ENCODE measurements at places on chromosomes 16 and 17. TPM values are rescaled to one million over a fixed set of nuclear protein-coding genes. Genes with fewer than 3 reads are reported as not detected.

GAS2L2 gene
- total RNA-seq = not detected

GRCh38 chr16:47861999-47862398 is 293.8 kb downstream of the ABCC12 start:
- no peak for DNase-seq

- no peak for DNase-seq
These were observed 66.9 kb upstream of the N4BP1 start for GRCh38 chr16:48676836-48677235.

- DNase-seq = no peak
These were observed 90.5 kb upstream of the HSBP1 start for GRCh38 chr16:83717308-83717707.

RCVRN gene
- total RNA-seq = not detected

GRCh38 chr17:57707892-57708291 is 37.2 kb downstream of the CCDC182 start:
- peak; percentile 91 for DNase-seq

DNA sequence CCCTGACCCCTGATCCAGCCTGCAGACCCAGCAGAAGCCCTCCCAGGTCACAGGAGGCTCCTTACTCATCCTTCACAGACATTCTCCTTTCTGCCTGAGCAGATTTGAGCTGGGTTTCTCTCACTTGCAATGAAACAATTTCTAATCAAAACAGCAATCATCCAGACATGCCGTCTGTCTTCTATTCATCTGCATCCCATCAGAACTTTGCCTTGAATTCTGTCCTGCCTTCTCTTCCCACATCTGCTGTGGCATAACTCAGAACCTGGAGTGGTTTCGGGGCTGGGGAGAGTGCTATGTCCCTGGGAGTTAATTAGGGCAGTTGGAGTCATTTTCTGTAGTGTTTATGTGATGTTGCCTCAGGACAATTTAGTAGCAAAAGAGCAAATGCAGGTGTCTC is 278.6 kb downstream of the CBLN1 start:
- DNase-seq = no peak

GRCh38 chr17:17999364-18000029 is 26.8 kb downstream of the DRC3 start:
- DNase-seq = no peak

All from myocyte (in vitro differentiated cells).